ENCODE measurements at places on chromosomes 2 and 18.

- DNase-seq, result no peak
These were observed 104.2 kb downstream of the CCDC85A start for GRCh38 chr2:56287974-56288373.

- DNase-seq, result no peak
These were observed 319.9 kb upstream of the HS6ST1 start for GRCh38 chr2:128638341-128639119.

GRCh38 chr2:103616891-103617290, 855.1 kb downstream of the TMEM182 start:
- no peak for DNase-seq

DNA sequence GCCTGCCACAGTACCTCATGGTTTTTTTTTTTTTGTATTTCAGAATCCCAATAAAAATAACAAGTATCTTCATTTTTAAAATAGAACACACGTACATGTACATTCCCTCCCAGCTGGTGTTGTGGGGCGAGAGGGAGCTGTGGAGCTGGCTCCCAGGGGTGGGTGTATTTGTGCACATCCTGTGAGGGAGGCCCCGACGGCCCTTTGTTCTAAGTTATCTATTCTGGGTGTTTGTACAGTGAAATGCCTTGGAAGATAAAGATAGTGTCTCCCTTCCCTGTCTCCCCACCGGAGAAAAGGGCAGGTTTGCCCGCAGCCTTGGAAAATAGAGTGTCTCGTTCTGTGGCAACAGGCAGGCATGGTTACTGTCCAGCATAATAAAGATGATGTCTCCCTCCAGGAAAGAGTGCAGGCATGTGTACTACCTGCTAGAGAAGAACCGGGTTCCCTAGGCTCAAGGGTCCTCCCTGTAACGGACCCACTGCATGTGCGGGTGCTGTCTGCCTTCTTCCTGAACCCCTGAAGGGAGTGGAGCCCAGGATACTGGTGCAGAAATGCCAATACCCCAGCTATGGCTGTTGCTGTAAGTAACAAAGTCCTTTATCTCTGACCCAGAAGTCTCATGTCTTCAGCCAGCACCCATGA, 12.1 kb upstream of the ALLC start:
- DNase-seq, result no peak

DNA sequence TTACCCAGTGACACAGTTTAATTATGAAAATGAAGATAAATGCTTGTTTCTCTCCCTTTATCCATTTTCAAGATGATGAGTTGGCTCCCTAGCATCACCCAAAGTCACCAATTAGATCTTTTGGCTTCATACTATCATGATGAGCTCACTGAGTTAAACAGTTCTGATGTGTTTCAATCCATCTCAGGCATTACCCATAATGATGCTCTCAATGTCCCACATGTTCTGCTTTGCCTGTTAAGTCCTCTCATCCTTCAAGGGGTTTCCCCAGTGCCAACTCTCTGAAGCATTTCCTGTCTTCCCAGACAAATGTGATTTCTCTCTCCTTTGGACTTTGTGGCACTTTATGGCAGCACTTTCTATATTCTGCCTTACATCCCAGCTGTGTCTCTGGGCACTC, 92.6 kb downstream of the EPB41L3 start:
- no peak for DNase-seq
